ENCODE measurements at places on chromosomes 1 and 21. TPM values are rescaled to one million over a fixed set of nuclear protein-coding genes. Genes with fewer than 3 reads are reported as not detected.

Gene INKA2
- not detected for polyA plus RNA-seq

Gene SPTA1
- not detected for polyA plus RNA-seq

Gene FALEC
- polyA plus RNA-seq: not detected

Gene C21orf91
- 41.3 TPM for polyA plus RNA-seq

Gene LGR6
- 26.8 TPM for polyA plus RNA-seq

Gene GJA8
- polyA plus RNA-seq: not detected

Gene DSCAM
- polyA plus RNA-seq: not detected

Gene SLC9C2
- polyA plus RNA-seq: not detected

Gene GABRD
- polyA plus RNA-seq: not detected

Gene ARPC5
- 995 TPM for polyA plus RNA-seq

Gene RCAN3
- polyA plus RNA-seq: 8.5 TPM

Gene FCRL2
- not detected for polyA plus RNA-seq

Gene SEMA4A
- 2.5 TPM for polyA plus RNA-seq

Gene REN
- not detected for polyA plus RNA-seq

Gene SNIP1
- 3.2 TPM for polyA plus RNA-seq

Gene C1orf53
- polyA plus RNA-seq: 1.8 TPM

Gene NCF2
- polyA plus RNA-seq: 1.5 TPM

Gene FCRLB
- polyA plus RNA-seq: 6.7 TPM

Measured in immature natural killer cell (primary cell).